ENCODE measurements at places on chromosomes 12 and 14.

- DNase-seq, result no peak
Measured at GRCh38 chr14:72574715-72575114, 319.2 kb downstream of the DPF3 start.

DNA sequence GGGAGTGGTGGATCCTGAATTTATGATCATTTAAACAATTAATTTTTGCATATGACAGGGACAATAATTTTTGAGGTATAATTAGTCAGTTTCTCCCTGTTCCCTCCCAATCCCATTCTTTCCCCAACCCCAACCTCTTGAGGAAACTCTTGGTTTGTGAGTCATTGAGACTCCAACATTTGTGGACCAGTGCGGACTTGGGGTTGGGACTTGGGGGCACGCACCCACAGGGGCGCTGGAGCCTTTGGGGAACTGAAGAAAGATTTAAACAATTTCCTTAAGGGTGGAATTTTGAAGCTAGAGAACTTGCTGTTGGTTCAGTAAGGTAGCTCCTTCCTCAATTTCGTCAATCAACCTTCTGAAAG lies 17.4 kb upstream of the PTGR2 start:
- DNase-seq, result no peak

DNA sequence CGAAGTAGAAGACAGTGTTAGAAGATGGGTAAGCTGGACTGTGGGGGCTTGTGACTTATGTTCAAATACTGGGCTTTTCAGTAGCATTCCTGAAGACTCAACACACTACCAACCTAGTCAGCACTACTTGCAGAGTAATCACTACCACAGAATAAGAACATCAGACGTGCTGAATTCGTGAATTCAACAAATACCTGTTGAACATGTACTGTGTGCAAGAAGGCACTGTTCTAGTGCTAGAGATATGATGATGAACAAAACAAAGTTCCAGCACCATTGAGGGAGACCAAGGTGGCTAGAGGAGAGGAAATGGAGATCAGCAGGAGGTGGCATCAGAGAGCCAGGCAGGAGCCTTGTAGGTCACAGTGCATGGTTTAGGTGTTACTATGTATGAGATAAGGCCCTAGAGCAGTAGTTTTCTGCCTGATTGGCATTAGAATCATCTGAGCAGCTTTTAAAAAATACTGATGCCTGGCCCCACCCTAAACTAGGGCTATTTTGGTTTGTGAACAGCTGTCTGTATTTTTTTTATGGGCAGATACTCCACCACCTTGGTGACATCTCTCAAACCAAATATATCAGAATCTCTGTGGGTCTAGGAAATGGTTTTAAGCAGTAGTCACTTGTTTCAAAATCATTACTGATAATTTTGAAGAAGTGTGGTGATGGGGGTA lies 26.8 kb downstream of the FERMT2 start:
- DNase-seq, result no peak

DNA sequence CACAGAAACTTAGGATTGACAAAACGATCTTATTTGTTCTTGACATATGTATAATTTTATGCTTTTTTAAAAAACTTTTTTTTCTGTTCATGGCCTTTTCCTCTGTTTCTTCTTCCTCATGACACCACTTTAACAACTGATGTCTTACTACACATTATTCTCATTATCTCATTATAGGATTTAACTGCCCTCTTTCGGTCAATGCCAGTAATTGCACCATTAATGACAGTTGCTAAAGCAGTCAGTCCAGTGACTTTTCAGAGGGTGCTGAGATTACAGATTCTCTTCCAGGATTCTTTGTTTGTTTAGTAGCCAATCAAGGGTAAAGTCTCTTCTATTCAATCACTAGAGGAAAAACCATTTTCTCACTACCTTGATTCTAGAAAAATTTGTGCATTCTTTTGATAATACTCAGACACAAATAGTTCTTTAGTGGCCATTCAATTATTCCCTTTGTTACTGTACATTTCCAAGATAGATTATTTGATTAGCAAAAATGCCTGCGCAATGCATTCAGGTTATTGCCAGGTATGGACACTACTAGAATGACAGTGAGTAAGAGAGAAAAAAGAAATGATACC lies 50.1 kb downstream of the KLRG1 start:
- DNase-seq, result peak; percentile 22

GRCh38 chr12:52090291-52090690 lies 10.8 kb downstream of the SMIM41 start:
- DNase-seq, result no peak

DNA sequence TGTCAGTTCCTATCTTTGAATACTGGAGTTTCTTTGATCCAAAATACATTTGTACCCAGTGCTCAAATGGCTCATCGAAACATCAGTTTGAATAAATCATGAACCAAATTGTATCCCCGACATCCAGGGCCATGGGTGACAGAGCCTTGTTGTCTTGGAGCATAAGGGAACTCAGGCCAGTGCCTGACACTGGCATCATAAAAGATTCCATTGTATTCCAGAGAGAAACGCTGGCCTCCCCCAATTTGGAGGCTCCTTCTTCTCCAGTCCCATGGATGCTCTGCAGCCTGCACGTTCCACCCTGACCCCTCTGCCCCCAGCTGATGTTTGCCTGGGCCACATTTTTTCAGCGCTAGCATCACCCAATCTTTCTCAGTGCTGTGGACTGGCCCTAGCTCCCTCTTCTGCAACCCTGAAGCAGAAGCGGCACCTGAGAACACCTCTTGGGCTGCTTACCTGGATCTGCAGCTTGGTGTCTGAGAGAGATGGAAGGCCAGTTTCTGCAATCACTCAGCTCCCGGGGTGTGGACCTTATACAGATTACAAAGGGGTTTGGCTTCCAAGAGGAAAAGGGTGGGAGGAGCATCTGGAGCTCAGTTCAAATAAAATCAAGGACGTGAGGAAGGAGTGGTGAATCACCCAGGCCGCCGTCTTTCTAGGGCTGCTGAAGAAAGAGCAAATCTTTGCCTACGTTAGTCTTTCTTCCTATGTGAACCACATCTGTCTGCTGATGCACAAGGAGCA lies at the start of gene RNASE1:
Gene RNASE1, minus strand, starts transcription at position 504 of the 744 bp plus-strand sequence. CDS start 776 bp downstream, outside the sequence.
- no peak for DNase-seq

DNA sequence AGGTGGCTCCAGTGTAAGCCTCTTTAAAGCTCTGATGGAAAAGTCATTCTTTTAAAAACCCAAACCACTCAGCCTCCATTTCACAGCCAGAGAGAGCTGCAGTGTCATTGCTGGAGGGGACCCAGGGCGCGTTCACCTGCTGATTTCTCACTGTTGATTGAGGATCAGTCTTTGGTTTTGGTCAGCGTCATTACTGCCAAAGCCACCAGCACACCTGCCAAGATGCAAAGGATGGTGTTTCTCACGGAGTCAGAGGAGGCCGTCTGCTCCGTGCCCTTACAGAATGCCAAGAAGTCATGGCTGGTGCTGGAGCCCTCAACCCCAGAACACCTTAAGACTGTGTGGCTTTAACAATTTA lies 32.8 kb upstream of the BATF start:
- no peak for DNase-seq

DNA sequence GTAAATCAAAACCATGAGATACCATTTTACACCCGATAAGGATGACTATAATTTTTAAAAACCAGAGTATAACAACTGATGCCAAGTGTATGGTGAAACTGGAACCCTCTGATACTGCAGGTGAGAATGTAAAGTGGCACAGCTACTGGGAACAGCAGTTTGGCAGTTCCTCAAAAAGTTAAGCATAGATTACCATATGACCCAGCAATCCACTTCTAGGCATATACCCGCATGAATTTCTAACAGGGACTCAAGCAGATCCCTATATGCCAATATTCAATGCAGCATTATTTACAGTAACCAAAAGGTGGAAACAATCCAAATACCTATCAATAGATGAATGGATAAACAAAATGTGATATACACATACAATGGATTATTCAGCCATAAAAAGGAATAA lies 57.4 kb downstream of the BAZ1A start:
- no peak for DNase-seq

DNA sequence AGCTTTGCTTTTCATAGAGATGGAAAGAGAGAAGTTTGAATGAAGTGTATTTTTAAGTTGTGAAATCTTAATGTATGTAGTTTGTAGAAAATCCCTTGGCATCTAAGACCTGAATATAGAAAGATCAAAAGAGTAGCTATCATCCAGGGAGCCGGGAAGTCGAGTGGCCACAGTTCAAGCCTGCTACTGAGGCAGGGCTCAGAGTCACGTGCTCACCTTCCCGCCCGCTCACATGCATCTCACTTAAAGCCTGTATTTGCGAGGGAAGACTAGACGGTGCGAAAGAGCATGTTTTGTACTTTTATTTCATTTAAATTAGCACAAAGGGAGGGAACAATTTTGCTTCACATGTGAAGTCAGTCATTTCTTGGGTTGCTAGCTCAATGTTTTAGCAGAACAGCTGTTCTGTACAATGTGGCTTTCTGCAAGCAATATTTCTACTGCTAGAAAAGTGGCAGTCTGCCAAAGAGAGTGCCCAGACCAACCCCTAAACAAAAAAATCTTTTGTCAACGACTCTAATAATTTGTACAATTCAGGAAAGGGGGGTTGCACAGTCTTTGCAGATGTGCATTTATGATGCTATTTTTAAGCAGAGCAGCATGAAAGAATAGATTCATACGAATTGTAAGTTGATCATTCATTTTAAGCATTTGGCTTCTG lies 290.7 kb downstream of the NPAS3 start:
- DNase-seq, result no peak

- DNase-seq, result no peak
Measured at GRCh38 chr14:86237733-86238132, 707.8 kb downstream of the FLRT2 start.

GRCh38 chr12:62684570-62685295 lies 218.1 kb downstream of the MON2 start:
- DNase-seq, result no peak

GRCh38 chr12:102016472-102016871 lies 45.3 kb downstream of the WASHC3 start:
- no peak for DNase-seq

DNA sequence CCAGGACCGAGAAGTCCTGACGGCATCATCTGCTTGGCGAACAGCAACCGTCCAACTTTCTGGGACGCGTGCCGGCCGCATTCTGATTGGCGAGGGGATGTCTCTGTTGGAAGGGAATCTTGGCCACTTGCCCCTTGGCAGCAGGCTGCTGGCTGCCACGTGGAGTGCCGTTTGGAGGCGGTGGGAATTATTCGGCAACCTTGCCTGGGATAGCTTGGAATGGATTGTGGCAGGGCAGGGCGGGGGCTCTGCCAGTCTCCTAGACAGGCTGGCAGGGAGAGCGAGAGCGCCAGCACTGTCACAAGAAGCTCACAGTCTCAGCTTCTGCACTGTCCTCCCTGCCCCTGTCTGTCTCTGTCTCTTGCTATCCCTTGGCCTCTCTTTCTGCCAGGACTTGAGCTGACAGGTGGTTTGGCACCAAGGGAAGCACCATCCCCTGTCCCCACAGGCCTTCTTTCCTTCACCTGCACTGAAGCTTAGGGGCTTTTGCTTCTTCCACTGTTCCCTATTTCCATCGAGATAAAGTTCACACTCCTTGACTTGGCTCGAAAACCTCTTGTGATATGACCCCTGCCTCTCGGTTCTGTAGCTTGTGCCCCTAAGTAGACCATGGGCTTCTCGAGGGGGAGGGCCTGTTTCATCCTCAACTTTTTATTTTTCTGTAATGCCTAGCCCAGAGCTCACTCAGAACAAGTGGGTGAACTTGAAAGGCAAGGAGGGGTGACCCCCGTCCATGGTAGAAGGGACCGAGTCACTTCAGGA lies 201.9 kb downstream of the PHETA1 start:
- no peak for DNase-seq

- DNase-seq, result no peak
Measured at GRCh38 chr14:85090681-85091080, 439.3 kb upstream of the FLRT2 start.

DNA sequence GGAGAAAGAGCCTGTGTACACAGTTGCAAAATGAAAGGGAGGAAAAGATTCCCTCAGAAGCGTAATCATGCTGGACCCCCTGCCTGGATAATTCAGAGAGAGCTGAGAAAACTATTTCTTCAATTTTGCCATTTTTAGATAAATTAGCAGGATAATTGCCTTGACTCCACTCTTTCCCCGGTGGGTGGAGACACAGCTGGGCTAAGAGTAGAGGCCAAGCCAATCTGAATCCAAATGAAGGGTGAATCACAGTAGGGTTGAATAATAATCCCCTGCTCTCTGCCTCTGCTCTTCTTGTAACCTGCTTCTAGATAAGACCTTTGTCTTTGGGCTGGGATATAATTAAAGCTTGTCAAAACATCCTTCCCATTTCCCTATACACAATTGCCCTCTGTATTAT lies 150.1 kb downstream of the CAPZA3 start:
- no peak for DNase-seq

DNA sequence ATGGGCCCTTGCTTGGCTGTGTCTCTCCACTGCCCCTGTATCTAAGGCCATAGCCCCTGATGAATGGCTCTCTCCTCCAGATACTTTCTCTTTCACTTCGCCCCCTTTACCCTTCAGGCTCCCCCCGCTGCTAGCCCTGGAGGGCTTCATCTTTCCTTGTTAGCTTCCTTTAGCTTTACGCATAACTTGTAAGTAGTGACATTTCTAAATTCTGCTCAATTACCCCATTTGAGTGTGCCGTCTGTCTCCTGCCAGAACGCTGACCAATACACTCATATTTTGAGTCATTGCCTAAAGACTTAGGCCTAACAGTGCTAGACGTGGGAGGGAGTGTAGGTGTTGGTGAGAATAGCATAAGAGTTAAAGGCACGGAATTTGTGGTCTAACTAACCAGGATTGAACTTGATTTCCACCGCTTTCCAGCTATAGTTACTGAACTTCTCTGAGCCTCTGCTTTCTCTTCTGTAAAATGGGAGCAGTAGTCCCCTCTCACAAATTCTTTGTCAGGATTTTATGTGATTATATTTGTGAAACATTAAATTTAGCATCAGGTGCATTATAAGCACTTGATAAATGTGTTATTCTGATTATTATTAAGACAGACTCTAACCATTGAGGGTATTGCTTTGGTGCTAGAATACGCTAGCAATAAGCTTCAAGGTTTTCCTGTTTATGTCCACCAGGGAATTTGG lies 129.3 kb downstream of the ZFP36L1 start:
- peak; percentile 14 for DNase-seq

- no peak for DNase-seq
Measured at GRCh38 chr14:100155049-100155621, 4.3 kb downstream of the DEGS2 start.

DNA sequence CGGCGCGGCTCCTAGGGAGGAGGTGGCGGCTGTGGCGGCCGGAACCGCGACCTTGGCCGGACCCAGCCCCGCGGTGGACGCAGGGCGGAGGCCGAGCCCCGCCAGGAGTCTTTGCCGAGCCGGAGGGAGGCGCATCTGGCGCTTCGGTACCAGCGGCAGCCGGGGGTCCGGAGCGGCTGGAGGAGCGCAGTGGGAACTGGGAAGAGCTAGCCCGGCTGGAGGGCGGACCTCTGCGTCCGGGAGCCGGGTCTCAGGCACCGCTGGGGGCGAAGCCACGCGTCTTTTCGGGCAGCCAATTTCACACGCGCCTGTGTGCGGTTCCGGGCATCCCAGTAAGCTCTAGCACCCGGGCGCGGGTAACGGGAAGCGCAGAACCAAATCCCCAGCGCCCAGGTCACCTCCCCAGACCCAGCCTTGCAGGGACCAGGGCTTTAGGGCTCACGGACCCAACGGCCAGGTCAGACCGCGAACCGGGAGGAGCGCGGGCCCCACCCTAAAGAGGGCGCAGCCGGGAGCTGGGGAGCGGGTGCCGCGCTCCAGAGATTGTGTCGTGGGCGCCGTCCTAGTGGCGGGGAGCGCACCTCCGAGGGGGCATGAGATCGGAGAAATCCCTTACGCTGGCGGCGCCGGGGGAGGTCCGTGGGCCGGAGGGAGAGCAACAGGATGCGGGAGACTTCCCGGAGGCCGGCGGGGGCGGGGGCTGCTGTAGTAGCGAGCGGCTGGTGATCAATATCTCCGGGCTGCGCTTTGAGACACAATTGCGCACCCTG lies 89.4 kb downstream of the GALNT8 start:
- DNase-seq, result no peak

GRCh38 chr14:85387181-85387580 lies 142.8 kb upstream of the FLRT2 start:
- no peak for DNase-seq
